ENCODE measurements at places on chromosomes 13 and 19.

DNA sequence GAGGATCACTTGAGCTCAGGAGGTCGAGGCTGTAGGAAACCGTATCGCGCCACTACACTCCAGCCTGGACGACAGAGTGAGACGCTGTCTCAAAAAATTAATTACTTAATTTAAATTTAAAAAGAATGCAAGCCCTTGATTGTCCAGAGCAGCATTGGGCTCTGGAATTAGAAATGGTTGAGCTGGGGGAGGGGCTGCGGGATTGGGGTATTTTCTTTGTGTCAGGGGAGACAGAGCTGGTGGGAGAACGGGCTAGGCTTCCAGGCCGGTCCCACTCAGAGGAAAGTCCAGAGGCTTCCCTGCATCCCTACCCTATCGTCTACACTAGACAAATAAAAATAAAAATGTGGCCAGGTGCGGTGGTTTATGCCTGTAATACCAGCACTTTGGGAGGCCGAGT, 2.2 kb upstream of the RAB3A start:
- no peak for DNase-seq

- no peak for DNase-seq
Measured at GRCh38 chr19:3364501-3364858, 1.9 kb upstream of the NFIC start.

GRCh38 chr19:46478356-46478986, 7.1 kb upstream of the PNMA8A start:
- peak; percentile 57 for DNase-seq

GRCh38 chr19:41435936-41436673, 3.6 kb downstream of the DMAC2 start:
- no peak for DNase-seq

DNA sequence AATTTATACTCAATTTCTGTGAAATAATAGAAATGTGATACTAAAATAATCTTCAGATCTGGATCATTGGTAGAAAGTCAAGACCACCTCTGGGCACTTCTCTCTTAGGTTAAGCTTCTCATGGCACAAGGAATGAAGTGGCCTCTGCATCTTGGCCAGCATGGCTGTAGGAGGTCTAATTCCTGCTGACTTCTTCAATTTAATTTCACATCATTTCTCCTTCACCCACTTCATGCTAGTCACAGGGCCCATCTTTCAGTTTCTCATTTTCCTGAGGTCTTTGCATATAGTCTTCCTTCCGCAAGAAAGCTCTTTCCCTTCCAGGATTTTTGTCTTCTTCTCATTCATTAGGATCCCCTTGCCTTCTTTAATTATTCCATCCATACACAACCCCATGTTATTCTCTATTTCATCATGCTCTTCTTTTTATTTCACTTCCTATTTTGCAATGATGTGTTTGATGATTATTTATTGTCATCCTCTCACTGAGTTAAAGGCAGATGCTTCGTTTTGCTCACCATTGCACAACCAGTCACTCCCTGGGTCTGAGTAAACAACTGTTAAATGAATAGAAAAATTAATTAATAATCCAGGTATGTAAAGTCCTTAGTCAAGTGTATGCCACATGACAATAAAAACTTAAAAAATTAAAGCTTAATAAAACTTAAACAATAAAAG, 397.4 kb downstream of the SPRY2 start:
- DNase-seq = no peak

GRCh38 chr13:75724752-75725517, 88.8 kb downstream of the LMO7 start:
- no peak for DNase-seq

GRCh38 chr13:27203186-27203585, 31.6 kb upstream of the USP12 start:
- no peak for DNase-seq

DNA sequence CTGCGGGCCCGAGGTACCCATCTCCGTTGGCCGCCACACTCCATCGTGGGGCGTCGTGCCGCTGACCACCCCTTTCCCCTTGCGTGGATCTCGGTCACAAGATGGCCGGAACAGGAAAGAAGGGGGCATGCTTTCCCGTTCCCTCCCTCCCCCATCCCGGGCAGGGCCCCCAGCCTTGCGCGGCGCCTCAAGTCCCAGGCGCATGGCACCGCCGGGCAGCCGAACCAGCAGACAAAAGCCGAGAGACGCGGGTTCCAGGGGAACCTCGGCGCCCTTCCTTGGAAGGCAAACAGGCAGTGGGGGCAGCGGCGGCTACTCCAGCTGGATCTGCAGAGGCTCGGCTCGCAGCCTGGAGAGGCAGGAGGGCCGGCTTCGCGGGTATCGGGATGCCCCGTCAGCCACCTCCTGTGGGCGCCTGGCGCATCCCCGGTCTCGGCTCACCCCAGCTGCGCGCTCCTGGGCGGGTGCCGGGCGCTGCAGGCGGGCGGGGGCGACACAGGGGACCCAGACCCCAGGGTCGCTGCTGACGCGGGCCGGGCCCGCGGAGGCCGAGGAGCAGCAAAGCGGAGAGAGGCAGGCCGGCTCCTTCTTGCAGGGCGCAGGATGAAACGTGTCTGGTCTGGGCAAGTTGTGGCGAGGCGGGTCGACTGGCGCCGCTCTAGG, 439 bp downstream of the DZIP1 start:
- DNase-seq = peak; percentile 77

DNA sequence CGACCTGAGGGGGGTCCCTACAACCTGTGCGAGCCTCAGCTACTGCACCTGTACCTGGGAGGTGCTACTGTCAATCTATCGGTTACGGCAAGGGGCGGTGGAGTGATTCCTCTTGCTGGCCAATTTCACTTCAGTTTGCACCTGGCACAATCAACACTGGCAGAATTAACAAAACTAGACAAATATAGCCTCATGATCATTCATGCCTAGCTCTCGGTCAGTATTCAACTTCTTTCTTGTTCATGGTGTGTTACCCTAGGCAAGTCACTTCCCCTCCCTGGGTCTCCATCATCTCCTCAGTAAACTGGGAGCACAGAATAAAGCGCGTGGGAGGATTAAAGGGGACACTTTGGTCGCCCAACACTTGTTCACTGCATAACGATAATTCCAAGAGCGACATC, 618 bp downstream of the HAUS8 start:
- DNase-seq = no peak

DNA sequence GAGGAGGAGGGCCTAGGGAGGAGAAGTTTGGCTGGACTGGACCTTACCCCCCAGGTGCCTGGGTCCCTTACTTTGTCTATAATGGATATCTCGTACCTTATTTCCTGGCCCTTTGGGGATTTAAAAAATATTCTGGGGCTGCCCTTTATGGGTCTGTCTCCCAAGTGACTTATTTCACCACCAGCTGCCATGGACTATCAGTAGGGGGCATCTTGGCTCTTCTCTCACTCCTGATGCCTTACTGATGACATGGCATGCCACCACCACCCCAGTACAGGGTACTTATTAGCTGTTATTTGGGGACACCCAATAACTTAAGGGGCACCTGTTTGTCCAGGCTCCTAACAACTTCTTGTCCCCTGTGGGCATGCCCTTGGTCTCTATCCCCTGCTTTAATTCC, 38.0 kb downstream of the NFIX start:
- no peak for DNase-seq

GRCh38 chr19:8396563-8397203, 6.5 kb downstream of the RAB11B start:
- peak; percentile 65 for DNase-seq

All from right forelimb (tissue), 1 donor.